ENCODE measurements at places on chromosomes 6 and 20. TPM values are rescaled to one million over a fixed set of nuclear protein-coding genes. Genes with fewer than 3 reads are reported as not detected.
A peak's percentile ranks its signal among the peaks of the same experiment; 100 is the strongest.

- DNase-seq: peak; percentile 37
These were observed 67.8 kb downstream of the HUS1B start for GRCh38 chr6:589090-589489.

The VSX1 gene
- total RNA-seq: not detected

DNA sequence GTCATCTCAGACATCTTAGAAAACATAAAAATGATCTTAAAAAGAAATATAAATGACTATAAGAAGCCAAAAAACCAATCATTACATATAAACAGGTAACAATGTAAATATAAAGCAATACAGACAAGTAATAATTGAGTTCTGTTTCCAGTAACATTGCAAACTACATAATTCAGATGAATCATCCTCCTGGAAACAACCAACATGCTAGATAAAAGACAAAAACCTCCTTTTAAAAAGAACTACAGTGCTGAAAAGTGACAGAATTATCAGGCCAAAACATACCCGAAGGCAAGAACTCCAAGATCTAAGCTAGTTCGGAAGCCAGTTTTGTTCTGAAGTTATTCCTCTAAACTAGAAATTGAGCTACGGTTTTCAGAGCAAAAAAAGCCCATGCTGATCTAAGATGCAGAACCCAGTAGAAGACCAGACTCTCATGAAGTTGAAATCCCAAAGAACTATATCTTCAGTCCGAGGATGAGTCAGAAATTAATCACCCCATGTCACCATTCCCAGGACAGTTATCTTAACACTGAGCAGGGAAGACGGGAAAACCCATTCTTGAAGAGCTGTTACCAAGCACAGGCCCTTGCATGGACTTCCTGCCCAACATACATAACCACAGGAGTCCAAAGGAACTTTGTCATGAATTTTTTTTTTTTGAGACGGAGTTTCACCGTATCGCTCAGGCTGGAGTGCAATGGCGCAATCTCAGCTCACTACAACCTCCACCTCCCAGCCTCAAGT, 9.8 kb downstream of the PGM3 start:
- DNase-seq: no peak

DNA sequence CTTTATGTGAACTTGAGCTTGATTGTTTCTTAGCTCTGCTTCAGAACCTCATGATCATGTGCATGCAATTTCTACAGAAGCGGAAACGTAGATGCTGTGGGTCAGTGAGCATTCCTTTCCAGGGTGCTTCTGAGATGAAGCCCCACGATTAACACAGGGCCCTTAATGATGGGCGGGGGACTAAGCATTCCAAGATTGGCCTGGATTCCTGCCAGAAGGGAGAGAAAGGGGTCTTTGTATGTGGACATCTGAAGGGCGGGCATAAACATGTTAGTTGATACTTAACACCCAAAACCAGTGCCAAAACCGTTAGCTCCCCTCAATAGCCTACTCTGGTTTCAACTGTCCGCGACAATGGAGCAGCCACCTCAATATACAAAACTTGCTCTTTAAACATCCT, 46.9 kb upstream of the POU3F2 start:
- no peak for DNase-seq

GRCh38 chr6:19440531-19440930, 396.6 kb upstream of the ID4 start:
- DNase-seq: no peak

- DNase-seq: no peak
These were observed 232.3 kb downstream of the COL12A1 start for GRCh38 chr6:74973591-74973990.

The TFAP2A gene
- total RNA-seq: 0.97 TPM

- DNase-seq: no peak
These were observed 1.7 kb upstream of the SCAF8 start for GRCh38 chr6:154731296-154732218.

The LMBRD1 gene
- total RNA-seq: 49.5 TPM

GRCh38 chr20:11158589-11158988, 484.8 kb upstream of the JAG1 start:
- DNase-seq: no peak

- no peak for DNase-seq
These were observed 66.0 kb downstream of the ARHGAP18 start for GRCh38 chr6:129643968-129644367.

DNA sequence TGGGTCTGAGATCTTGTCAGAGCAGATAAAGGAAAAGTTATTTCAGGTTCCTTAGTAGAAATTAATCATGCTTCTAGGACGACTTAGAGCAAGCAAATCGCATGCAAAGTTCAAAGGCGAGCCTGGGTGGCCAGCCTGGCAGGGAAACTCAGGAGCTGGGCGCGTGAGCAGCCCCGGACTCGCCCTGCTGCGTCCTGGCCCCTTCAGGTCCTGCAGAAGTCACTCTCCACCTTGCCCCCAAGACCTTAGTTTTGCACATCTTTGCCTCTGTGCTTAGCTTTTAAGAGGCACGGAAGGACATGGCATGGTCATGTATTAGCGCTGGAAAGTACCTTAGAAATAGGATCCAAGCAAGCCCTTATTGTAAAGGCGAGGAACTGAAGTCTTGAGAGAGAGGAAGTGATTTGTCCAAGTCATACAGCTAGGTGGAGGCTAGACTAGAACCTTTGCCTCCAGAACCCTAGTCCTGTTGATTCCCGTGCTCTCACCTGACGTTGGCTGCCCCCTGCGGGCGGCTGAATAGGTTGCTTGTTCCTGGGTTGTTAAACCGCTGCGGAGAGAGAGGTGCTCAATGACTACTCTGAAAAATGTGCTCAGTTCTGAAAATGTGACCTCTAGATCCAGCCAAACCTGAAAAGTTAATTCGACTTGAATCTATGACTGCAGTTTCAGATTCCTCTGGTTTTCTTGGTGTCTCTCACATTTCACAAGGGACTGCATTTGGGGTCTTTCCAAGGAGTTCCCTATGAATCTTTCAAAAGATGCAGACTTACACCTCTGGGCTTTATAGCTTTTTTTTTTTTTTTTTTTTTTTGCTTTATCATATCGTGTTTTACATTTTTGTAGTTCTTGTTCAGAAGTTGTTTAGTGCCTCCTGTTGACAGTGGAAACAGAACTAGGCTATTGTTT, 2.7 kb downstream of the MYB start:
- DNase-seq: peak; percentile 47

GRCh38 chr6:148689168-148689567, 57.7 kb upstream of the UST start:
- DNase-seq: no peak

The SYCP2 gene
- 2.8 TPM for total RNA-seq

The MAFB gene
- total RNA-seq: 12.9 TPM

The MICAL1 gene
- total RNA-seq: 7.5 TPM

The BCAS4 gene
- 3.2 TPM for total RNA-seq

The PNPLA1 gene
- total RNA-seq: not detected

DNA sequence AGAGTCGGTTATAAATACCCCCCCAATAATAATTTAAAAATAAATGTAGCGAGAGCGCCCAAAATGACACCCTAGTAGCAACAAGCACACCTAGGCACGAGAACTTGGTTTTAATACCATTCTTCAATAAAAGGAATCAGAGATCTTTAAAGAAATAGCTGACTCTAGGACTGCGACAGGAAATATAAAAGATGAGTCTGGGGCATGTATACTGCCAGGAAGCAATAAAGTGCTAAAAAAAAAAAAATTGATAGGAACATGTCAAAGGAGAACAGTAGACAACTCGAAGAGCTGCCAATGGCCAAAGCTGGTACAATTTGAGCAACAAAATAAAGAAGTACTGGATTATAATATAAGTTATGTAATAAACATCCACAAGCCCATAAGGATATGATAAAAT, 2.2 kb downstream of the PNISR start:
- no peak for DNase-seq

The DLGAP4 gene
- 38.1 TPM for total RNA-seq

The TMEM244 gene
- not detected for total RNA-seq

The COL11A2 gene
- total RNA-seq: 1.9 TPM

- DNase-seq: no peak
These were observed 26.0 kb downstream of the BPIFB4 start for GRCh38 chr20:33105316-33105924.

- no peak for DNase-seq
These were observed 118.3 kb upstream of the ECI2 start for GRCh38 chr6:4253604-4254231.

DNA sequence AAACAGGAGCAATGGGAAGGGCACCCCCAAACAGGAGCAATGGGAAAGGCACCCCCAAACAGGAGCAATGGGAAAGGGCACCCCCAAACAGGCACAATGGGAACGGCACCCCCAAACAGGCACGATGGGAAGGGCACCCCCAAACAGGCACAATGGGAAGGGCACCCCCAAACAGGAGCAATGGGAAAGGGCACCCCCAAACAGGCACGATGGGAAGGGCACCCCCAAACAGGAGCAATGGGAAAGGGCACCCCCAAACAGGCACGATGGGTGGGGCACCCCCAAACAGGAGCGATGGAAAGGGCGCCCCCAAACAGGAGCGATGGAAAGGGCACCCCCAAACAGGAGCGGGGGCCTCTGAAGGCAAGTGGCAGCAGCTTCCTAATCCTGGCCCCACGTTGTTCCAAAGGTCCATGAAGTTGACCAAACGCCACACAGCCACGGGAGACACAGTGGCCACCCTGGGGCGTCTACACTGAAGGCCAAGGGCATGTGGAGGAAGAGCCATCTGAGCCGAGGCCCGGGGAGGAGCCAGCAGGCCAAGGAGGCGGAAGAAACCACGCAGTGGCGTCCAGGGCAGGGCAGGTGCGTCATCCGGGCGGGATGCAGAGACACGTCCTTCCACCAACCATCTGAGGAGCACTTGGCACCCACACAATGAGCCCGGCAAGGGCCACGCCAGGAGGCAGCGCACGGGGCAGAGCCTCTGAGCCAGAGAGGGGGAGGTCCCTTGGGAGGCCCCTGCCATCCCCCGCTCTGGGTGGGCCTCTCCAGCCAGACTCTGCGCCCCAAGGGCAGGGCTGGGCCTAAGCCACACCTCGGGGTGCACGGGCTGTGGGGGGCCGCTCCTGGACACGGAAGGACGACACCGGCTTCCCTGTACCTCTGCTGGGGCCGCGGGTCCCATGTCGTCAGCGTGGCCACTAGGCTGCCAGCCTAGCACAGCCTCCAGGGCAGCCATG, 21.5 kb upstream of the NTSR1 start:
- DNase-seq: no peak

GRCh38 chr6:55953335-55953734, 77.9 kb upstream of the BMP5 start:
- no peak for DNase-seq

The ZSCAN23 gene
- 1.2 TPM for total RNA-seq

DNA sequence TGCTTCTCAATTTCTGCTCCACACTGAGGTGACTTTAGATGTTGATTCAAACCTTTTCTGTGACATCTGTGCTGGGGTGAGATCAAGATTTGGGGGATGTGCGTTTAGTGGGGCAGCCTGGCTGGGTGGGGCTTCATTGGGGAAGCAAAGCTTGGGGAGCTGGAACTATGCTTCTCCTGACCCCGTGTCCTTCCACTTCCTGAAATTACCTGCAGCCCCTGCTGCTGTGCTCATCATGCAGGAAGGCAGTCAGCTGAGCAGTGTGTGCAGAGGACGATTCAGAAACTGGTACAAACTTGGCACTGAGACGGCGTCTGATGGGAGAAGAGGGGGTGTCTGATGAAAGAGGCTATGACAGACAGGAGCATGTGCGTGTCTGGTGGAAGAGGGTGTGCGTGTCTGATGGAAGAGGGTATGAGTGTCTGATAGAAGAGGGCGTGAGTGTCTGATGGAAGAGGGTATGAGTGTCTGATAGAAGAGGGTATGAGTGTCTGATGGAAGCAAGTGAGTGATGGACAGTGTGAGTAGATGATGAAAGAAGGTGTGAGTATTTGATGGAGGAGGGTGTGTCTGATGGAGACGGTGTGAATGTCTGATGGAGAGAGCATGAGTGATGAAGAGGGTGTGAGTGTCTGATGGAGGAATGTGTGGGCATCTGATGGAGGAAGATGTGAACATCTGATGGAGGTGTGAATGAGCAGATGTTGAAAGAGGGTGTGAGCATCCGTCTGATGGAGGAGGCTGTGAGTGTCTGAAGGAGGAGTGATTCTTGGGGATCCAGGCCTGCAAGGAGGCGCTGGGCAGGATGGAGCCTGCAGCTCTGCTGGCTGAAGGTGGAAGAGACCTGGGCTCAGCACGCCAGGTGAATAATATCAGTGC, 103.4 kb downstream of the SYCP2 start:
- no peak for DNase-seq

The CCM2L gene
- 9.2 TPM for total RNA-seq

The KIF25 gene
- total RNA-seq: not detected

The LAMA2 gene
- 138 TPM for total RNA-seq

DNA sequence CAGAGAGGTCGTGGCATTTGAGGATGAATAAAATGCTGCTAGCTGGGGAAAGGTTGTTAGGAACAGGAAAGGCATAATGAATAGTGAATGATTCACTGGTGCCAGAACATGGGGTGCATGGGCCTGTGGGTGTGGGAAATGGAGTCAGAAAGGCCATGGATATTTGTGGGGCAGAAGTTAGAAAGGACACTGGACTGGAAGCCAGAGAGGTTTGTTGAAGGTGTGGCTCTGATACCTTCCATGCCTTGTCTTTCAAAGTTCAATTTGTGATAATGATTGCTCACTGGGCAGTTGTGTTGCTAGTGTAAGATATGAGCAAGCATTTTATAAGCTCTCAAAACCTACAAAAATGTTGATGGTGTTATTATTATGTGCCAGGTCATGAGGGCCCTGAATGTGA, 32.7 kb downstream of the LRRC1 start:
- no peak for DNase-seq

The POM121L2 gene
- not detected for total RNA-seq

GRCh38 chr6:109794201-109794923, 103.3 kb downstream of the FIG4 start:
- DNase-seq: no peak

The COL9A3 gene
- 2.9 TPM for total RNA-seq

- DNase-seq: no peak
These were observed 307.1 kb upstream of the PLN start for GRCh38 chr6:118240878-118241528.

The TULP4 gene
- 101 TPM for total RNA-seq

The SLC35D3 gene
- not detected for total RNA-seq

DNA sequence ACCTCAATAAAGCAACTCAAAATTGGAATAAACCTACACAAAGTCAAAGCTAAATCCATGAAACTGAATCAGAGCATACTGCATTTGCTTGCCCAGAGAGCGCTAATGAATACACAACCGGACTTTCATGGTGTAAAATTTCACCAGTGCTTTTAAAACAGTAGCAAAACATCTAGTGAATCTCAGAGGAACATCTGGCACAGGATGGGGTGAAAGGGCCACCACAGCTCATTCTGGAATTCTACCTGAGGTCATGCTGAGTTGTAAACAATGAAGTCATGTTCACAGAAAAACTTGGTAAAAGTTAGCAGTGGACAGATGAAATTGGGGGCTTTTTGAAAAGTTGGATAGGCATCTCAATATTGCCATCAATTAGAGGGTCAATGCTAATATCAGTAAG, 125.6 kb upstream of the STXBP5 start:
- no peak for DNase-seq

The HDGFL1 gene
- total RNA-seq: not detected

The SLC17A4 gene
- total RNA-seq: not detected

The ADGB gene
- total RNA-seq: not detected

GRCh38 chr6:143984666-143985065, 23.4 kb downstream of the PLAGL1 start:
- no peak for DNase-seq
